GM13977 (cell line): ENCODE measurements at places on chromosomes 3 and 15.
A peak's percentile ranks its signal among the peaks of the same experiment; 100 is the strongest.

DNA sequence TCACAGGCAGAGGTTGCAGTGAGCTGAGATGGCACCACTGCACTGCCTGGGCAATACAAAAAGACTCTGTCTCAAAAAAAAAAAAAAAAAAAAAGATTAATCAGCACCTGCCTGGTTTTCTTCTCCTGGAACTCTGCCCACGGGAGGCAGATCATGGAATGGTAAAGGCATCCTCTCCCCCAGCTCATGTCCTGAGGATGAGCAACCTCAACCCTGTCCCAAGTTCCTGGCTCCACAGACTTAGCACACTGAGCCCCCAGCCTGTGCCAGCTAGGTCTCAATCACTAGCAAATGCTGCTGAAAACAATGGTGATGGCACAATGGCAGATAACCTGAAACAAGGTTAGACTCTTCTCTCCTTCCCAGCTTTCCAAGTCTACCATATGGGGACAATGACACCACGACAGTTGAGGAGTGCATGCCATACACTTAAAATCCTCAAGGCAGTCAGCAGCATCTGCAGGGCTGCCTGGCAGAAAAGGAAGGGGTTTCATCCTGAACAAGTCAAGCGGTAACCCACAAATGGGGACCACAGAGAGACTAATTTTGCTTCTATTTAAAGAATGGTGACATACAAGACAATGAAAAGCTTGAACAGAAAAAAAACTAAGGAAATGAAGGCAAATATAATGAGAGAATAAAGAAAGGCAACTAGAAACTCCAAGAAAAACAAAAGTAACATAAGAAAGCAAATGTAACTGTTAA lies 4.8 kb downstream of the CLN6 start:
- peak; percentile 48 for DNase-seq

- DNase-seq: peak; percentile 31
These were observed 209.2 kb upstream of the ZPLD1 start for GRCh38 chr3:102225407-102226132.

DNA sequence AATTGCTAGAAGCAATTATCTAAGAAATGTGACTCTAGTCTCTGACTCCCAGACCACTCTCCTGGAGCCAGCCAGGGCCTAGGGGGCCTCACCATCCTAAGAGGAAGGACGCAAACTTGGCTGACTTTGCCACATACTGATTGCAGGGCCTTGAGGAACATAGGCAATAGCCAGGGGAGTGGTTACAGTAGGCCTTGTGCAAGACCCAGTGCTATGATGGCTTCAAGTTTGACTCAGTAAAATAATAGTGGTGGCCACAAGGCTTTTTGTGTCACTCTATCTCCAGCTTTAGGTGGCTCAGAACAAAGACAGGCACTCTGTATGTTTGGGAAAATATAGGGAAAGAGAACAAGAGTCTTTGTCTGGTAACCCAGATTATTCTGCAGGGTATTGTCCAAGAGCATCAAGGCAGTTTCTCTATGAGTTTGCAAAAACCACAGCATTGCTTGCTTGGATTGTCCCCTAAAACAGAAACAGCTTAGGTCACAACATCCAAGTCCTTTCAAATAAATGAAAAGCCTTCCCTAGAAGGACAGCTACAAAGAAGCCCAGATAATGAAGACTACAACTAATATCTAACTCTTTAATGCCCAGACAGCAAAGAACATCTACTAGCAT lies 631.5 kb downstream of the PYDC2 start:
- no peak for DNase-seq

GRCh38 chr3:42273361-42273760 lies 7.4 kb upstream of the CCK start:
- no peak for DNase-seq
